ENCODE measurements at places on chromosomes 6 and 20. TPM values are rescaled to one million over a fixed set of nuclear protein-coding genes. Genes with fewer than 3 reads are reported as not detected.

- no peak for DNase-seq
Observed at GRCh38 chr6:18326001-18326400, 61.1 kb upstream of the RNF144B start.

- DNase-seq: peak; percentile 77
Observed at GRCh38 chr20:4112481-4113421, 97.4 kb upstream of the RNF24 start.

DNA sequence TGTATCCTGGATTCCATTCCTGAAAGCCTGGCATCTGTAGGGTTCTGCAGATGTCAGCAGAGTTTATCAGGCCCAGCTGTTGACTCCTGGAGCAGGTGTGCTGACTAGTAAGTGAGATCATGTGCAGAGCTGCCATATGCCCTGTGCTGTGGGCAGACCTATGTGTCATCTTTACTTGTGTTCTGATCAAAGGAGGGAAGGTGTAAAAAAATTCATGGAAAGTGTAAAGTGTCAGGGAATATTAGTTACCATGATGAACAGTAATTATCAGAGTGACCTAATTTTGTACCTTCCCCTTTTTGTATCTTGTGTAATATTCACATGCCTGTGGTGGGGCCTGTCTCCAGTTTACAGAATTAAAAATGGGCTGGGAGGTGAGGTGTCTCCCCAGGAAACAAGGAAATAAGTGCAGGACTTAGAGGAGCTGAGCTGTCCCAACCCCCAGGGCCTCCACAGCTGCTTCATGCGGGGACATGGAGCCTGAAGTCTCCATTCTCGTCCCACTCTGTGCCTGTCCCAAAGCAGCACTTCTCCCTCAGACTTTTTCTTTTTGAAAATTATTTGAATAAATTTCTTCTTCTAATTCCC is 148.2 kb upstream of the GGTLC1 start:
- no peak for DNase-seq

The GSTA2 gene
- total RNA-seq: not detected

GRCh38 chr6:38572186-38572813 is 67.4 kb downstream of the BTBD9 start:
- no peak for DNase-seq
